ENCODE measurements at places on chromosomes 12 and 14.

GRCh38 chr12:50390316-50390741 lies 6.1 kb downstream of the FAM186A start:
- DNase-seq = no peak

GRCh38 chr14:77314043-77314442 lies 6.6 kb downstream of the POMT2 start:
- DNase-seq = no peak

DNA sequence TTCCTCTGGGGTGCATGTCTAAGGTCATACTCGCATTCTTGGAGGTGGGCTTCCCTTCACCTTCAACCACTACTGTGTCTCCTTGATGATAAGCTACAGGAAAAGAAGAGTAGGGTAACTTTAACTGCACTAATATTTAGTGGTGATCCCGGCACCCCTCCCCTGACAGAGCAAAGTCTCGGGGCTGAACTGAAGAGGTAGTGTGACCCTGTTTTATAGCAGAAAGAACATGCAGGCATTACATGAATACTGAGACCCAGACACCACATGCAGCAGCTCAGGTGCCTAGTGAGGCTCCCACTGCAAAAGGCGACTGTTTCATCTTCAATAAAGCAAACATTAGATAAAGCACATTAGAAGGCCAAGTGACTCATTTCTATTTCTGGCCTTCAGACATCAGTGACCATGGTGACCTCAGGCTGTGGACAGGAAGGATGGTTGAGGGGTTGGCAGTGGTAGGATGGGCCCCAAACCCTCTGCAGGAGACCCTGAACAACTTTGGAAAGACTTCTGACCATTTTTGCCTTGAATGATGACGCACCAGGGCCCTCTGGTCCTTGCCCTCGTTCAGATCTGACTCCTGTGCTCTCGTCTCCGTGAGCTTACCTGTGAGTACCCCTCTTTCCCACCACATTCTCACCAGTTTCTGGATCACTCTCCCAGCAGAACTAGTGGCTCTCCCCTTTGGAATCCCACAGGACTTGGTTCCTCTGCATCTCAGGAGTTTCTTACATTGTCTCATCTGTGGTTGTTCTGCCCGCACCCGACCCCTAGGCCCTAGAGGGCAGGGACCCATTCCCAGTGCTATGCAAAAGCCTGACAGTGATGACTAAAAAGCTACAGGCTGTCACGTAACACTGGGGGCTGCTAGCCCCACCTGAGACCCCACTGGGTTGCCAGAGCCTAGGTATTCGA lies 23.8 kb upstream of the JPH4 start:
- no peak for DNase-seq

DNA sequence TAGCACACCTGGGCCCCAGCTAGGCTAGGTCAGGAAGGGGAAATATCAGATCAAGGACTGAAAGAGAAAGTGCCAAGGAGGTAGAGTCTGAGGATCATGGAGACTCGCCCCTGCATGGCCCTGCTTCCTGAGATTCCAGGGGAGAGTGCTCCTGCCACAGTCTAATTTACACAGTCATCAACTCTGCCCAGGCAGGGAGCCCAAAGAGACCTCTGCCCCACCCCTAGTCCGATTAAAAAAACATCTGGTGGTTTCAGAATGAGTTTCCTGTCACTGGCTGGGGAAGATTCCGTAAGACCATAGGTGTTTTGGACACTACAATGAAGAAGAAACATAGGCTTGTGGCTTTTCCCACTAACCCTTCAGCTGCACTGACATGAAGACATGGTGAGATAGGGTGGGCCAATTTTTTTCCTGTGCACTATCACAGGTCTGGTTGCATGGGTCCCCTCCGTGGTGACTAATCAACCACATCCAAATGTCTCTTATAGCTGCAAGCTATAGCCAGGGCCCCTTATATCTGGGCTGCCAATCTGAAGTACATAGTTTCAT lies 31.5 kb upstream of the GZMB start:
- DNase-seq = no peak

GRCh38 chr14:69937367-69938081 lies 58.3 kb downstream of the SMOC1 start:
- no peak for DNase-seq

- no peak for DNase-seq
Measured at GRCh38 chr14:100137173-100137572, 22.3 kb downstream of the DEGS2 start.

GRCh38 chr12:103975368-103975767 lies 9.7 kb downstream of the TDG start:
- no peak for DNase-seq

DNA sequence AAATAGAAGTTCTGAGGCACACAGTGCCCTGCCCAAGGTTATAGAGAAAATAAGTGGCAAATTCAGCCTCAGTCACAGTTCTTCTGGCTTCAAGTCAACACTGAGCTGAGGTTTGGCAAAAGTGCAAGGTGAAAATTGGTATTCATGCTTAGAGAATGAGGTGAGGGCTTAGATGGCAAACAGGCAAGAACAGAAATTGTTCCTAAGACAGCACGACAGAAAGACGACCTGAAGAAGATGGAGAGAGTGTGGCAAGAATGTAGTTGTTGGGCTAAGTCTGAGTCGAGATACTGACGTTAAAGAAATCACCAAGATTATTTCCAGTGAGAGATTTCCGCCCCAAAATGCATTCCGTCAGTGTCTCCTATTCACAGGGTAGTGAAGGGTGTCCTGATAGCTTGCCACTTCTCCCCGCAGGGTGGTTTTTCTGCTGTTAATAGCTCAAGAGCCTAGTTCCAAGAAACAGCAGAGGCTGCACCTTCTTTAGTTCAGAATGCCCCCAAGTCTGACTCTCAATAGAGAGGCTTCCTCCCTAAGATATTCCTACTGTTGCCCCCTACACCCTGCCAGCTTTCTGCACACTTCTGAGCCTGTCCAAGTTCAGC lies 260.8 kb upstream of the AMIGO2 start:
- DNase-seq = no peak
